ENCODE measurements at places on chromosomes 1 and 21.

DNA sequence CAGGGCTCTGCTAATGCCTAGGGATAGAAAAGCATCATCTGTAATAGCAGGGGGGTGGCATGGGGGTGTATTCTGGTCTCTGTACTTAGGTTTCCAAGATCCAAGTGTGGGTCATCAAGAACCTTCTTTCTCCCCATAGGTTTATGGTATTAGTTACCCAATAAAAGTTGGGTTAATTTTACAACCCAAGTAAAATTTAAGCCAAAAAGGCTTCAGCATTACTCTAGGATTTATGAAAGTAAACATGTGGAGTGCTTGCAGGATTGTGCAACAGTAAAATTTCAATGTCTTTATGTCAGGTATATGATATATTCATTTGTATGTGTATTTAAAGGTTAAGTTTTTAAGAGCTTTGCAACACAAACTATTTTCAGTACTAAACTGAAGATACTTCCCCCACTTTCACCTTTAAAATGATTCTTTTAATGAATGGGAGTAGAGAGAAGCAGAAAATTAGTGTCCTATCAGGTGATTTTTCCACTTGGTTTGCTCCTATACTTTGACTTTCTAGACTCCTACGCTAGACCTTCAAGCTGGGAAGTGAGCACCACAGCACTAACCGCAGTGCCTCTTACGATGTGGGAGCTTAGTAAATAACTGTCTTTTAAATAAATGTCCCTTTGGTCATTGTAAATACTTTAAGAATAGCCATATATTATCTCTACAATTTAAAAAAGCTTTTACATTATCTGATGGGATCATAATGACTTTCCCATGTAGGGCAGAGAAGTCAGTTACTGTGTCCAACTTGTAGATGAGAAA, 67.8 kb upstream of the UBE2U start:
- no peak for DNase-seq

DNA sequence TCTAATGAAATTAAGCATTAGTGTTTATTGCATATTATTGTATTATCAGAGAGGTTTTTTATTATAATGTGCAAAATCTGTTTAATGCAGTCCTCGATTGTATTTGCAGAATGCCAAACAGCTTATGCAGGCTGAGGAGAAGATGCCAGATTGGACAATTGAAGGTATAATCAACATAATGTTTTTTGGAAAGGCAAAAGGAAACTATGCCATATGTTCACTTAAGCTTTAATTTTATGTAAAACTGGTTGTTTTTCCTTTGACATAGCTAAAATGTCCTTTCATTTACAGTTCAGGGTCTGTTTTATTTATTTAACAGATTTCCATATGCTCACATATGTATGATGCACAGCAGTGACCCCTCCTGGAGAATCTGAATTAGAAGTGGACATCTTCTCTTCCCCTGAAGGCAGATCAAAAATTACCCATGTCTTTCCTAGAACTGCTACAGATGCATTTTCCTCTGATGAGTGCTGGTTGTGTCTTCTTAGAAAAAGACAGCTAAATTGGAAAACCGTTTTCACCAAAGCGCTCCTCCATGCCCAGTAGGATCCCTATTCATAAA, 143.5 kb upstream of the USH2A start:
- DNase-seq = no peak

DNA sequence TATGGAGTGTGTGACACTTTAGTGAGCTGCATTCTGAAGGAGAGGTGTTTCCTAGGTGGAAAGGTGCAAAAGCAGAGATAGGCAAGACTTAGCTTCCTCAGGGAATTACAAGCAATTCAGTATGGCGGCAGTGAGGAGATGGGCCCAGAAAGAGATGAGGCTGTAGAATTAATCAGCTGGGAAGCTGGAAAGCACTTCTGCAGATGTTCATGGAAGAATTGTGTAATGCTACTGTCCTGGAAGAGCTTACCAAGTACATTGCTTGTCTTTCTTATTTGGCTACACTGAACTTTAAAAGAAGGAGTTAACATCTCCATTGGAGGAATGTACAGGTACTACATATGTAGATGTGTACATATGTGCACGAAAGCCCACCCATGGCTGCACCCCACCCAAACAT, 103.7 kb upstream of the DPT start:
- no peak for DNase-seq

DNA sequence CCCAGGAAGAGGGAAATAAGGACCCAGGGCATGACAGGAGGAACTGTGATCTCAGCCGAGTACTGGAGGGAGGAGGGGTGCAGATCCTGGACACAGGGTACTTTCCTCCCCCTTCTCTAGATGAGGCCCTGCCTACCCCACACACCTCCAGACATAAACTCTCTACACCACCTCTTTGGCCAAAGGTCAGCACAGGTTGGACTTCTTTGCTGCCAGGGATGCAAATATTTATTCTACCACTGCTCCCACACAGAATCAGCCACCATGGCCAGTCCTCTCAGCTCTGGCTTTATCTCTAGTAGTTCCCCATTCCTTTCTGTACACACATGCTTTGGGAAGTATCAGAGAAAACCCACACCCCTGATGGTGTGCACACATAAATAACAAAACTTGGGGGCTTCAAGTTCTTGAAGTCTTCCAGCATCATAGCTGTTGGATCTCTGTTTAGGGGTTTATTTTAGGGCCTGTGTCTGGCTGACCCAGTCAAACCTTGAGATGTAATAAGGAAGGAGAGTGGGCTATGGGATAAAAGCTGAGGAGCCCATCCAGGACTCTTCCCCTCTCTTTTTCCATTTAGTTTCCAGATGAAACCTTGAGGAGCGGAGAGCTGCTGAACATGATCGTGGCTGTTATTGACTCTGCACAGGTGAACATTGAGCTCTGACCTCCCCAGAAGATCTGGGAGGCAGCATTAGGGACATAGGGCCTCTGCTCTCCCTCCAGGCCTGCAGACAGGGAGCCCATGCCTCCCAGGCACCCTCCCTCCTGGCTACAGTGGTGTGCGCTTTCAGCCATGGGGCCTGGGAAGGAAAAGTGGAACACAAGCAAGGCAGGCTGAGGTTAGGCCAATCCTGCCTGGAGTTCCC, 6.7 kb upstream of the SLC27A3 start:
- no peak for DNase-seq

GRCh38 chr1:48062353-48062752, 65.2 kb upstream of the TRABD2B start:
- DNase-seq = no peak

GRCh38 chr1:63674865-63675419, 81.7 kb downstream of the PGM1 start:
- no peak for DNase-seq

DNA sequence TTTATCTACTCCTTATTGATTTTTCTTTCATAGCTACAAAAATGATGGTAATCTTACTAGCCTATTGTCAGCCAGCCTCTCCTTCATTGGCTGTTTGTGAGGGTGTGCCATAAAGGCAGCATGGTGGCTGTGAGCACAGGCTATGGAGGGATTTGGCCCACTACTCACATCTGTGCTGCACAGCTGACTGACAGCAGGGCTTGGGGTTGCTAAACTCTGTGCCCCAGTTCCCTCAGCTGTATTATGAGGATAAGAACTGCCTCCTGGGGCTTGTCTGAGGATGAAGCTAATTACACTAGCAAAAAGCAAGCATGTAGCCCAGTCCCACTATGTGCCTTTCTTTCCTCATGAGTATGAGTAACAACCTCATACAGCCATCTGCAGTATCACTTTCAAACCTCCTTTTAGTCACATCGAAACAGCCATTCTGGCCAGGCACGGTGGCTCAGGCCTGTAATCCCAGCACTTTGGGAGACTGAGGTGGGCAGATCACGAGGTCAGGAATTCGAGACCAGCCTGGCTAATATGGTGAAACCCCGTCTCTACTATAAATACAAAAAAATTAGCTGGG, 66.2 kb downstream of the COQ8A start:
- DNase-seq = no peak

DNA sequence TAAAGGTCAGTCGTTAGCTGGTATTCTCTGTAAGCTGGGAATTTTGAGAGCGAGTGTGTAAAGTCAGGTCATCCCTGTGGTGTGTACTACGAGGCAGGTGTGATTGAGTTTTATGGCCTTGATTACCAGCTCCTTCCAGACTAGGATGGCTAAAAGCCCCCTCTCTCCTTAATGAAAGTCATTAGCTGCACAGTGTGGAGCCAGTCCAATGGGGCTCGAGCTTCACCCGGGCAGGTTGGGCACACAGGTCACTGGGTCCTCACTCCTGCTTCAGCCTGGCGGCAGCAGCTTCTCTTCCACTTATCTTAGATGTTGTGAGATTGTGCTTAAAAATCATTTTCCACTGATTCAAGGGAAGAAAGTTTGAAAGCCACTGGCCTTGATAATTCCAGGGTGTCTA, 3.0 kb downstream of the DMRTB1 start:
- no peak for DNase-seq

- DNase-seq = no peak
Observed at GRCh38 chr1:234871710-234872271, 256.8 kb downstream of the TOMM20 start.

DNA sequence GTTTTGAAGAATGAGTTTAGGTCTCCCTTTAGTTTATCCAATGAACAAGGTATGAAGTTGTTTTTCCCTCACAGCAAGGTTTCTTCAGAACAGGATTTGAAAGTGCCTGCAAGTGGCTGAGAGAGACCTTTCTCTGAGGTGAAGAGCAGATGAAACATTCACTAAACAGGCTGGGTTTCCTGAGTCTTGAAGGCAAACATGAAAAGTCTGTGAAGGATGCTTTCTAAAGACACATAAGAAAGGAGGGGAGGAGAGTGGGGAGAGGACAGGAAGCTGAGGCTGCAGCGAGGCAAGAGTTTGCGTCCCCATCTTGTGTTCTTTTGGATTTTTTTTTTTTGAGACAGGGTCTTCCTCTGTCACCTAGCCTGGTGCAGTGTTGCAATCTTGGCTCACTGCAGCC, 95.7 kb upstream of the SIM2 start:
- DNase-seq = peak; percentile 68

- DNase-seq = no peak
Observed at GRCh38 chr21:41363370-41364270, 1.8 kb downstream of the MX2 start.

DNA sequence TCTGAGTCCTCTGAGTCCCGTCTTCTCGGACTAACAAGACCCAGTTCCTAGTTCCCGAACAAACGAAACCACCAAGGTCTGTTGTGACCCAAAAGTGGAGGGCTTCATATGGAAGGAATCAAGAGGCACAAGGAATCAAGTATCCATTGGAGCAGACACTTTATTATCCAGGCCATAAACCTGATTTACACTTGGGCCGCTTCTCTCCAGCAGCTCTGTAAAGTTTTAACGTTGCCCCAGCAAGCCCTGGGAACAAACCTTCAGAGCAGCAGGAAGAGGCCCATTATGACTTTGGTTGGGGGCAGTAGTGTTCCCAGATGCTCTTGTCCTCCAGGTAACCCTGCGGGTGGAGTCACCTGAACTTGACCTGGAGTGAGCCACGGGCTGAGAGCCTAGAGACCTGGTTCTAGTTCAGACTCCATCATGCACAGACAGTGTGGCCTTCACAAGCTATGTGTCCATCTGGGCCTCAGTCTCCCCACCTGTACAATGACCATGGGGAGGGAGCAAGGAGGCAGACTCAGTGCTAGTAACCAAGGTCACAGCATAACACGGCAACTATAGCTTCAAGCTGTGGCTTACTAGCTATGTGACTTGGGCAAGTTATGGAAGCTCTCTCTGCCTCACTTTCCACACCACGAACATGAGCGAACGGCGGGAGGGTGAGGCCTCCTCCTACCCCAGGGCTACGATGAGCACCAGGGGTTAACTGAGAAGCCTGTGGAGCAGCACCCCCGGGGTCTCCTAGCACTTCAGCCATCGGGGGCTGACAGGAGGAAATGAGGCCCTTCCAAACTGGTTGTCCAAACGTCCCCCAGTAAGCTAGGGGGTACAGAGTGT, 95.7 kb downstream of the GLIS1 start:
- no peak for DNase-seq

DNA sequence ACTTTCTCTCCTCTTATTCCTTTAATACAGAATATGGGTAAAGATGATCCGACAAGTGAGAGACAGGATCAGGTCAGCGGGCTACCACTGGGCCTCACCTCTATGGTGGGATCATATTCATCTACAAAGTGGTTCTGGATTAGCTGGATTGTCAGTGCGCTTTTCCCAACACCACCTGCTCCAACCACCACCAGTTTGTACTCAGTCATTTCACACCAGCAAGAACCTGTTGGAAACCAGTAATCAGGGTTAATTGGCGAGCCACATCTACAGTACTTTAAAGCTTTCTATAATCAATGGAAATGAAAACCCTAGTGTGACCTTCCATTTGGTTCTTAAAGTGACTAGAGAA, 643 bp downstream of the NRAS start:
- DNase-seq = peak; percentile 14

DNA sequence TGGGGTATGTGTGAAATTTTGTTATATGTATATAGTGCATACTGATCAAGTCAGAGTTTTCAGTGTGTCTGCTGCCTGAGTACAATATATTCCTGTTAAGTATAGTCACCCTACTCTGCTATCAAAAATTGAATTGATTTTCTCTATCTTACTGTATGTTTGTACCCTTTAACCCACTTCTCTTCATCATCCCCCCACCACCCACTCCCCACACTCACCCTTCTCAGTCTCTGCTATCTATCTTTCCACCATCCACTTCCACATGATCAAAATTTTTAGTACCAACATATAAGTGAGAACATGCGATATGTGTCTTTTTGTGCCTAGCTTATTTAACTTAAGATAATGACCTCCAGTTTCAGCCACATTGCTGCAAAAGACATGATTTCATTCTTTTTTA, 4.2 kb downstream of the LY9 start:
- no peak for DNase-seq

GRCh38 chr21:35994613-35995012, 65.7 kb downstream of the SETD4 start:
- no peak for DNase-seq

- no peak for DNase-seq
Observed at GRCh38 chr1:12342401-12343003, 112.7 kb downstream of the VPS13D start.

DNA sequence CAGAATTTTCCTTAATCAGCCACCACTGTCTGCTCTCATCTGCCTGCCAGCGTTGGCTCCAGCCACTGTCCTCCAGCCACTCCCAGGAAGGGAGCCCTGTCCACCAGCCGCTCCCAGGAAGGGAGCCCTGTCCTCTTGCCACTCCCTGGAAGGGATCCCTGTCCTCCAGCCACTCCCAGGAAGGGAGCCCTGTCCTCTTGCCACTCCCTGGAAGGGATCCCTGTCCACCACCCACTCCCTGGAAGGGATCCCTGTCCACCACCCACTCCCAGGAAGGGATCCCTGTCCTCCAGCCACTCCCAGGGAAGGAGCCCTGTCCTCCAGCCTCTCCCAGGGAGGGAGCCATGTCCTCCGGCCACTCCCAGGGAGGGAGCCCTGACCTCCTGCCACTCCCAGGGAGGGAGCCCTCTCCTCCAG, 726.5 kb downstream of the PTPRU start:
- no peak for DNase-seq
